ENCODE measurements at places on chromosomes 7 and 10. TPM values are rescaled to one million over a fixed set of nuclear protein-coding genes. Genes with fewer than 3 reads are reported as not detected.
A peak's percentile ranks its signal among the peaks of the same experiment; 100 is the strongest.

Gene TMEM273
- total RNA-seq: 18.6 TPM

Gene PON1
- not detected for total RNA-seq

Gene MMRN2
- total RNA-seq: 27.6 TPM

Gene SLC16A9
- 0.44 TPM for total RNA-seq

Gene ZMYND11
- 80.2 TPM for total RNA-seq

Gene PCGF5
- total RNA-seq: 44.4 TPM

DNA sequence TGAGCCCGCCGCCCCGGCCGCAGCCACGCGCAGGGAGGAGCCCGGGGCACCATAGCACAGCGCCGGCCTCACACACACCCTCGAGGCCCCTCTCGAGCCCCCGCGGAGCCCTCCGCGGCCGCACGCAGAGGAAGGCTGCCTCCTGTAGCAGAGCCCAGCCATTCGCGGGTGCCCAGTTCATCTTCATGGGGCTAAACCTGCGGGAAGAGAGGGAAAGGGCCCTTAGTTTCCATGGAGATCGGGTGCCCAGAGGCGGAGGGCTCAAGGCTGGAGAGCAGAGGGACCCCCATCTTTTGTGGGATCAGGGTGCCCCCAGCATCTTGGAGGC lies 2.9 kb upstream of the SYCE1 start:
- no peaks in the 10 kb centered on the region for H3K27me3 ChIP-seq
- H3K27ac ChIP-seq: no peak overlapping the region
- no peaks in the 10 kb centered on the region for H3K36me3 ChIP-seq
- no peak overlapping the region for H3K4me3 ChIP-seq
- no peaks in the 10 kb centered on the region for H3K4me1 ChIP-seq

DNA sequence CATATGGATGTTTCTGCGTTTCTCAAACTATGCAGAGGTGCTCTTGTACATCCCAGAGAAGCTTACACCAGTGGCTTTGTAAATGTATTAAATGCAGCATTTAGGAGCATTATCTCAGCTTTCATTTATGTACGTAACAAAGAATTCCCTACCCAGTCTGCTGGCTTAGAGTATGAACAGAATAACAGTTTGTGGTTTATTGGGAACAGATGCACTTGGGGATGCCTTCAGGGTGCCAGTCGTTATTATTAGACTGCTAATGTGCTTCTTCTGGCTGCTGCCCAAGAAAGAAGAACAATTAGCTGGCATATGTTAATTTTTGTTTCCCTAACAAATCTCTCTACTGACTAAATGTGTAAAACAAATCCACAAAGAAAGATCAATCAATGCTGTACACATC lies 241.9 kb downstream of the FOXP2 start:
- DNase-seq: no peak
- H3K27me3 ChIP-seq: no peaks in the 10 kb centered on the region
- no peak overlapping the region for H3K27ac ChIP-seq
- H3K4me1 ChIP-seq: no peaks in the 10 kb centered on the region
- H3K36me3 ChIP-seq: no peaks in the 10 kb centered on the region

- no peaks in the 10 kb centered on the region for H3K36me3 ChIP-seq
- no peak overlapping the region for H3K27ac ChIP-seq
- DNase-seq: no peak
- no peak overlapping the region for H3K4me3 ChIP-seq
- H3K4me1 ChIP-seq: no peaks in the 10 kb centered on the region
Measured at GRCh38 chr7:47092336-47092735, 489.6 kb downstream of the TNS3 start.

DNA sequence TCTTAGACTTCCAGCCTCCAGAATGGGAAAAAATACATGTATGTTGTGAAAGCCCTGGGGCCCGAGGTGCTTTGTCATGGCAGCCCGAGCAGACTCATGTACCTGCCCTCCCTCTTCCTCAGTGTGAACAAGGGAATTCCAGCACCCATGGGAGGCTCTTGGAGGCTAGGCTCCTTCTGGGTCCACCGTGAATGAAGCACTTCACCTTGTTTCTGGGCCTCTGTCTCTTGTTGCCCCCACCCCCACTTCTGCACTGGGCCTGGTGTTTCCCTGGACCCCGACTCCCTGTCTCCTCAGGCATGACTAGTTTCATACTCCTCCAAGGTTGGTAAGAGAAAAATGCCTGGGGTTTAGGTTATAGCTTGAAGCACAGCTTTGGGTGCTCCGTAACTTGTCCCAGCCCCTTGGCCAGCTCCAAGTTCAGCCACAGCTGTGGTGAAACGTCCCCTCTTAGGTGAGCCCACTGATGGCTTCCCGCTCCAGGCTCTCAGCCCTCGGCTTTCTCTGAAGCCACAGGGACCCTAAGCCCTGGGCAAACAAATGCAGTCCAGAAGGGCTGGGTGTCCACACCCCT lies 30.2 kb upstream of the ARHGAP22 start:
- no peaks in the 10 kb centered on the region for H3K27me3 ChIP-seq
- H3K27ac ChIP-seq: peak overlapping the region; percentile 32
- H3K4me1 ChIP-seq: no peaks in the 10 kb centered on the region
- DNase-seq: no peak
- no peak overlapping the region for H3K4me3 ChIP-seq

- no peaks in the 10 kb centered on the region for H3K27me3 ChIP-seq
- H3K4me3 ChIP-seq: no peak overlapping the region
- H3K4me1 ChIP-seq: no peaks in the 10 kb centered on the region
- peak overlapping the region; percentile 88 for H3K27ac ChIP-seq
Measured at GRCh38 chr7:37354656-37355131, 94.0 kb downstream of the ELMO1 start.

DNA sequence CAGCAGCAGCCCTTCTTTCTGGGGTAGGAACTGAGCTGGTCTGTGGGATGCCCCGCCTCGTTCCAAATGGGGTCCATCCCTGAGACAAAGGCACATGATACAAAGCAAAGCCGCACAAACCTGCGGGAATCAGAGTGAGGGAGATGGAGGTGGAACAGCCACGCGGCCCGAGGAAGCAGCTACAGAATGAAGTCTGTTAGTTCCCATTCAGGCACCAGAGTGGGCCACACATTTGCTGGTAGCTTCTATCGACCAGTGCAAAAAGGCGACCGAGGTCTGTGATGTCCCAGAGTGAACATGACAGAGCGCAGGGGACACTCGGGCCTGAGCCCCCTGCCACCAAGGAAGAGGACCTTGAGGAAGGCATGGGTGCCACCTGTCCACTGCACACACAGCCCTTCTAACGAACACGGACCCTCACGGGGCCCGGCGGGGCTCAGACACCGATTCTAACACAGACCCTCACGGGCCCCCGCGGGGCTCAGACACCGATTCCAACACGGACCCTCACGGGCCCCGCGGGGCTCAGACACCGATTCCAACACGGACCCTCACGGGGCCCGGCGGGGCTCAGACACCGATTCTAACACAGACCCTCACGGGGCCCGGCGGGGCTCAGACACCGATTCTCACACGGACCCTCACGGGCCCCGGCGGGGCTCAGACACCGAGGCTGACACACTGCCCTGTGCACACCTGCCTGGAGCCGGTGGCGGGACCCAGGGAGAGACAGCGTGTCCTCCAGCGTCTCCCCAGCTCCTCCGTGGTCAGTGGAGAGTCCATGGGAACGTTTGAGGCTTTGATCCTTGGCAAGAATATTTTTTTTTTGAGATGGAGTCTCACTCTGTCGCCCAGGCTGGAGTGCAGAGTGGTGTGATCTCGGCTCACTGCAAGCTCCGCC lies 32.8 kb upstream of the FAM20C start:
- peaks cover 16% of the 10 kb centered on the region for H3K4me1 ChIP-seq
- H3K36me3 ChIP-seq: no peaks in the 10 kb centered on the region
- H3K27me3 ChIP-seq: no peaks in the 10 kb centered on the region
- DNase-seq: no peak
- no peak overlapping the region for H3K4me3 ChIP-seq
- H3K27ac ChIP-seq: no peak overlapping the region

DNA sequence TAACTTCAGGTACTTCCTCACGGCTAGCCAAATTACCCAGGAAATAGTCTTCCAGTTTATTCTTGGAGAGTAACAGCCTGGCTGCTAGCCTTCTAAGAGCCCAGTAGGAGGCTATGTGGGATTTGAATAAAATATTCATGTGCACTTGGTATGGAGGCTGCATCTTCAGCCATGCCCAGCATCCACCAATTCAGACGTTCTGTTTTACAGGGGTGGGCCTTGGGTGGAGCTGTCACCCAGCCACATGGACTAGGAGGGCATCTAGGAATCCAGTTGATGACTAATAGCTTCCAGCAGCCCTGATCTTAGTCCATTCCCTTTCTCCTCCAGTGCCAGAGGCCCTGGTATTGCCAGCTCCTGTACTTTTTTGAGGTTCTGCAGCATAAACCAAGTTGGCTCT lies 66.3 kb upstream of the ZRANB1 start:
- H3K27me3 ChIP-seq: no peaks in the 10 kb centered on the region
- H3K4me3 ChIP-seq: no peak overlapping the region
- H3K27ac ChIP-seq: no peak overlapping the region
- no peaks in the 10 kb centered on the region for H3K36me3 ChIP-seq
- no peaks in the 10 kb centered on the region for H3K4me1 ChIP-seq
- no peak for DNase-seq

DNA sequence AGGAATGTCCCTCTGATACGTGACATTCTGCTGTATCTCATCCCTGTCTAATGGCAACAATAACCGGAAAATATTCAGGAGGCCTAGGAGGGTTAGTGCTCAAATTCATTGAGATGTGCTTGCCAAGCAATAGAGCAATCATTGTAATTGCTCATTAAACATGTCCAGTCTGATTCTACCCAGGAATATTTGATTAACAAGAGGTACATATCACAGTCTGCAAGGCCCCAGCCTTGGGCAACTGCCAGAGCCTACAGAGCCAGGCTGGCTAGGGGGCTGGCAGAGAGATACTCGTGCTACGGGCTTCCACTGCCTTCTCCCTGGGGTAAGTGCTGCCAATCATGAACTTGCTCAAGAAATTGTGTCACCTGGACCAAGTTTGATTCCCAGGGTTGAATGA lies 99.1 kb downstream of the ALOX5 start:
- peaks cover 13% of the 10 kb centered on the region for H3K4me1 ChIP-seq
- no peak overlapping the region for H3K4me3 ChIP-seq
- peaks cover 4% of the 10 kb centered on the region for H3K36me3 ChIP-seq
- H3K27me3 ChIP-seq: no peaks in the 10 kb centered on the region
- H3K27ac ChIP-seq: no peak overlapping the region

DNA sequence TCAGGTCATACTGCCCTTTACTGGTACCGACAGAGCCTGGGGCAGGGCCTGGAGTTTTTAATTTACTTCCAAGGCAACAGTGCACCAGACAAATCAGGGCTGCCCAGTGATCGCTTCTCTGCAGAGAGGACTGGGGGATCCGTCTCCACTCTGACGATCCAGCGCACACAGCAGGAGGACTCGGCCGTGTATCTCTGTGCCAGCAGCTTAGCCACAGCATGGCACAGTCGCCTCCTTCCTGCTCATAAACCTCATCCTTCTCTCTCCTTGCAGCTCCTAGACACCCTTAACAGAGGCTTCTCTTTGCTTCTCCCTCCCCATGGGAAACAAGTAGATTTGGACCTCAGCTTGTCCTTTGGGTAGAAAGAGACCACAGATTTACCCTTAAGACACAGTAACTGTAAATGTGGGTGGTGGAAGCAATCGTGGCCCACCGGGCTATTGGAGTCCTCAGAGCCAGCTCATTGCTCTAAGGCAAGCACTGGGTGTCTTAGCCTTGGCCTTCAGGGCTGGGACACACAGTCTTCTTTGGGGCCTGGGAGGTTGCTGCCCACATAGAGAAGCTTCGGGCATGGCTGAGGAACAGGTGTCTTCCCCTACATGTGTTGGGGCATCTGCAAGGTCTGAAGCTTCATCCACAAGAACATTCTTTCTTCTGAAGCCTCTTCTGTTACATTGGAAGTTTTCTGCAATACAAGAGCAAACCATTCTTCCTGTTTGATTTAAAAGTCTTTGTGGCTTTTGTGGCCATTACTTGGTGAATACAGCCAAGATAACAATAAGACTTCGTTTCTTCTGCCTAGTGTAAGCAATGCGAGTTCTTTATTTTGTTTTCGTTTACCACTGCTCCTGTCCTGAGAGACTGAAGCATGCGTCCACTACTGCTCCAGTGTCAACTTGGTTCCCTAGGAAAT lies 95.5 kb upstream of the PRSS58 start:
- no peak for DNase-seq
- H3K36me3 ChIP-seq: no peaks in the 10 kb centered on the region
- H3K27me3 ChIP-seq: no peaks in the 10 kb centered on the region
- H3K4me3 ChIP-seq: no peak overlapping the region
